ENCODE measurements at places on chromosomes 1 and 21.

GRCh38 chr1:175887981-175888428 is 144.6 kb upstream of the TNR start:
- DNase-seq: peak; percentile 45

- no peak for DNase-seq
Measured at GRCh38 chr1:21822349-21822748, 10.3 kb downstream of the LDLRAD2 start.

- peak; percentile 95 for DNase-seq
Measured at GRCh38 chr1:85584264-85584781, 3.8 kb downstream of the CCN1 start.

- DNase-seq: no peak
Measured at GRCh38 chr21:44951186-44951915, 11.5 kb downstream of the SLX9 start.

- DNase-seq: no peak
Measured at GRCh38 chr1:146031476-146031875, 9.9 kb upstream of the HJV start.

DNA sequence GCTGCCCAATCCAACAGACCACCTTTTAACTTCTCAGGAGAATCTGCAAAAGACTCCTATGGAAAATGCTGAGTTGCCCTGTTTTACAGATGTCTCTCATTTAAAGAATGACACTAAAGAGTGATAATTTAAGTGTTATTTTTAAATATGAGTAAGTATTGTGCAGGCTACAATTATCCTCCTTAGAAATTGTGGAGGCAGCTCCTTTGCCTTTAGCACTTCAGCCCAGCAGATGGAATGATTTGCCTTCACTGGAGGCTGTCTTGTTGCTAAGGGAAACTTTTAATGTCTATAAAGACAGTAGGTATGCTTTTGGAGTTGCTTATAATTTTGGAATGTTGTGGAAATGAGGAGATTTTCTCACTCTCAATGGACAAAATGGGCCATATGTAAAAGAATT is 1345.5 kb downstream of the NCAM2 start:
- no peak for DNase-seq

DNA sequence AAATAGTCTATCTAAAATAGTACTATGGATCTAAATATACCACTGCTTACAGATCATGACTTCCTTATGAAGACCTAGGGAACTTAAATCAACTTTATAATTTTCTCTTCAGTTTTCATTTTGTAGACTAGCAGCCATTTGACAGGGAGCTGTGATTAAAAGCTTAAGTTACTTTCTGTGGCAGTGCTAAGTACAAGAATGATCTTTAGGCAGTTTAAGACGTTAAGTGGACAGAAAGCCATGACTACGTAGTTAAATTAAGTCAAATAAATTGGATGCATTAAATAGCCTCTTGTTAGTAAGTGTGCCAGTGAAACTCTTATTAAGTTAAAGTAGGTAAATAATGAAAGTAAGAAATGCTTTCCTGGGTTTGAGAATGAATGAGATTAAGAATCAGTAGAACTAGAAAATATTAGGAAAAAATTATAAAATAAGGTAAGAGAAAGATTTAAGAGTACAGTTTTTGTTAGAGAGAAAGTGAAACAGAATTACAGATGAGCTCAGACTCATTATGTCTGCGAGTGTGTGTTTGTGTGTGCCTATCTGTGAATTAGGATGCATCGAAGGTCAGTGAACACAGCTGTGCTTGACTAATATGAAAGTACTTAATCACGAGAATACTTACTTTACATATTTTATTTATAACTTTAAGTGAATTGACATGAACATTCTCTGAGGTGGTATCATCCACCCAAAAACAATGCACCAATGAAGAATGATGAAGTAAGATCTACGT is 336.9 kb downstream of the KCNT2 start:
- no peak for DNase-seq

- DNase-seq: no peak
Measured at GRCh38 chr1:205042911-205043806, at the start of gene CNTN2. TSS of gene CNTN2 (plus strand) at chr1:205043212. CDS start at chr1:205053186, 9,974 bp downstream.

- DNase-seq: peak; percentile 20
Measured at GRCh38 chr1:119353836-119354235, 14.7 kb upstream of the HAO2 start.

DNA sequence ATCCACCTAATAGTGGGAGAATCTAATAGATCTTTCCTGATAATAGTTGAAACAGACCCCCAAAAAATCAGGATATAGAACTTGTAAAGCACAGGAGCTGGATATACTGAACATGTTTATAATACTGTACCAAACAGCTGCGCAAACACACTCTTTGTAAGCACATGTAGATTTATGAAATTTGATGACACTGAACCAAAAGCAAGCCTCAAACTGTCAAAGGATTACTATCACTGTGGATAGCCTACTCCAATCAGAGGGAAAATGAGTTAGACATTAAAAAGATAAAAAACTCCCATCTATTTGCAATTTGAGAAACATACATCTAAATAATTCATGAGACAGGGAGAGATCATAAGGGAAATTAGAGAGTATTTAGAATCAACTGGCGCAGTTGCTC is 26.1 kb downstream of the RCAN3 start:
- DNase-seq: no peak

Measured in fibroblast of skin of right biceps (primary cell).